ENCODE measurements at places on chromosomes 1 and 21.

GRCh38 chr1:245752561-245752960 is 597.8 kb downstream of the KIF26B start:
- DNase-seq: no peak

DNA sequence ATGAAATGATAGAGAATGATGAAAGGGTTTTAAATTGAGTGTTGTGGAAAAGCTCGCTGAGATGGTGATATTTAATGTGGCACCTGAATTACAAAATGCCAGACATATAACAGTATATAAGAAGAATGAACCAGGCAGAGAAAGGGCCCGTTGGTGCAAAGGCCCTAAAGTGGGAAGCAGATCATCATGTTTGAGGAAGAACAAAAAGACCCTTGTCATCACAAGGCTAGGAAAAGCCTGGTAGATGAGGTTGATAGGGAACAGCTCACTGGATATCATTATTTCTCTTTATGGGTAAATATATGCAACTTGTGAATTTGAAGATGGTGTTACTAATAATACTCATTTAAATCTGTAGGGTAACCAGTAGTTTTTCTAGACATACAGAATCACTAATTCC is 11.0 kb downstream of the RAP1A start:
- DNase-seq: no peak

DNA sequence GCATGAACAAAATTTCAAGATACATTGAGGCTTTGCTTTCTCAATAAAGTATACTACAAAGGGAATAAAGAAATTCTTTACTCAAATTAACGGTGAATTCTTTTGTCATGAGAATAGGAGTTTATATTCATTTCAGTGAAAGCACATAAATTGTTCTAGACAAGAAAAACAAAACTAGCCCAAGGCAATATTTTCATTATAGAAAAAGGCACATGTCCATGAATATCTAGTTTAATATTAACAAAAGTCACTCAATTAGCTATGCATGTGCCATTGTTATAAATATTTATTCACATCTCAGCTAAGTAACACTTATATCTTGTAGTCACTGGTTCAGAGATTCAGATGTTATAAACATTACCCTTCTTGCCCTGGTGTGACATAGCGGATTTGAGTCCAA is 369.3 kb downstream of the GPATCH2 start:
- no peak for DNase-seq

- DNase-seq: no peak
Measured at GRCh38 chr1:183689762-183690204, 36.7 kb upstream of the APOBEC4 start.

- no peak for DNase-seq
Measured at GRCh38 chr1:185486346-185486745, 169.3 kb upstream of the IVNS1ABP start.

- no peak for DNase-seq
Measured at GRCh38 chr1:235726557-235726956, 77.0 kb upstream of the GNG4 start.

DNA sequence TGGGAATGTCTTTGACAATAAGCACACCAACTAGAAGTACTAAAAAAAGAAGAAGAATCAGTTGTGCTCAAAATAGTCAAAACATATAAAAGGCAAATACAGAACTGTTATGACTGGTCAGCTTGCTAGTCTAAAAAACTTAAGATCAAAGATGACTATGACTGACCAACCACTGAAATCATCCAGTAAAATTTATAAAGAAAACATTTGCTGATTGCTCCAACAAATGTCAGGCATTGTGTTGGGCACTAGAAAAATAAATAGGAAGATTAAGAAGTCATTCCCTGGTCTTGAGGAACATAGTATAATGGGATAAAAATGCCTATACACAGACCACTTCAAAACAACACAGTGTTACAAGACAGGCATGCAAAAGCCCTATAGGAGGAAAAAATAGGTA is 9.3 kb upstream of the ANGPTL3 start:
- no peak for DNase-seq

GRCh38 chr1:226549094-226549936 is 751 bp downstream of the STUM start:
- DNase-seq: no peak

DNA sequence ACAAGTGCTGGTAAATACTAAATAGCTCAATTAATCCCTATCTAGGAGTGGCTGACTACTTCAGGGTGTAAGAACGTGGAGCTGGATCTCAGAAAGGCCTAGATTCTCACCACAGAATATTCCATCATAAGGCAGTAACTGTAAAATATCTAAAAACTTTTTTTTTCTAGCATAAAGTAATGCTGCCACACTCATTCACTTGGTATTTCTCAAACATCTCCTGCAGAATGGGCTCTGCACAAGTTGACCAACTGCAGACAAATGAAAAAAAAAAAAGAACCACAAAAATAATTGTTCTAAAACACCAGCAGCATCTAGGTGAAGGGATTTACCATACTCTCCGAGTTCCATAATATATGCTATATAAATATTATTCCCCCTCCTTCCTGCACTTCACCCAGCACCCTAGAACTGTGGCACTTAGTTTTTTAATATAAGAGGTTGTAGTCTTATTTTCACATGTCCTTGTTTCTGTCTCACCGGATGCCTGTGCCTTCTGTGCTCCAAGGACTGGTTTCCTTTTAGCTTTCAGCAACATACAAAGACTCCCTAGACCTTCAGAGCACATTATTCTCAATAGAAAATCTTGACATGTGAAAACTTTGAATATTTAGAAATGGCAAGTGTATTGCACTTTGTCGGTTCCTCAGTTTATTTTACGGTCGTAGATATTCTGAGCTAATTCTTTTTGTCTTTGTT is 8.9 kb downstream of the VSIG8 start:
- no peak for DNase-seq

- DNase-seq: no peak
Measured at GRCh38 chr1:55931081-55931940, 648.1 kb downstream of the PLPP3 start.

GRCh38 chr1:64295561-64295960 is 92.1 kb downstream of the UBE2U start:
- DNase-seq: no peak

DNA sequence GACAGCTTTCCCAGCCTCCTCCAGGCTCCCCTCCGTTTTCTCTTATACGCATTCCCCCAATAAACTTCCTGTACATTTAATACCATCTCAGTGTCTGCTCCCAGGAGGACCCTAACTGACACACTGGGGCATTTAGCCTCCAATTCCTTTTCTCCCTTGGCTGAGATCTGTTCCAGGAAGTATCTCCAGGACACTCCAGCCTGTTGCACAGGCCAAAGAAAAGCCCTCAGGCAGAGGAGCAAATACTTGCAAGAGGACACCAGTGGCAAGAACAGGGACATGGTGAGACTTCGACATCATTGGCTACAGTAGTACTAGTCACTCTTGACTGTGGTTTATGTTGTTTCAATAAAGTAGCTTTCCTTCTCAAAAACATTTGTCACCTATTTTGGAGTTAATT is 4.7 kb upstream of the SYNJ1 start:
- no peak for DNase-seq

DNA sequence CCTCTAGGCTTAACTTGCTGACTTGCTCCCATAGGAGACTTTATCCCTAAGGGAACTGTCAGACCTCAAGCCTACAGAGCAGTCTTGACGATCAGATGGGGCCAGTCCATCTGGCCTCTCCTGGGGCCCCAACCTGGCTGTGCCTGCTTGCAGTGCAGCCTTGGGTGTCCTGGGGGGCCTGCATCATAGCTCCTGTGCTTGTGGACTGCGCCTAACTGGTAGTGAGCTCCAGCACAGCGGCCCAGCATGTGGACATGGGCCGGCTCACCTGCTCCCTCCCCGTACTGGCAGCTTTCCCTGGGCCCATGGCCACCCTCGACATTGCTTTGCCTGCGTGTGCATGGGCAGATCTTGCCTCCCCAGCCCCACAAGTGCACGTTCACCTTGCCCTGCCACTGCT is 76.1 kb downstream of the INTS7 start:
- no peak for DNase-seq

- DNase-seq: no peak
Measured at GRCh38 chr1:64195081-64195395, 8.4 kb upstream of the UBE2U start.

DNA sequence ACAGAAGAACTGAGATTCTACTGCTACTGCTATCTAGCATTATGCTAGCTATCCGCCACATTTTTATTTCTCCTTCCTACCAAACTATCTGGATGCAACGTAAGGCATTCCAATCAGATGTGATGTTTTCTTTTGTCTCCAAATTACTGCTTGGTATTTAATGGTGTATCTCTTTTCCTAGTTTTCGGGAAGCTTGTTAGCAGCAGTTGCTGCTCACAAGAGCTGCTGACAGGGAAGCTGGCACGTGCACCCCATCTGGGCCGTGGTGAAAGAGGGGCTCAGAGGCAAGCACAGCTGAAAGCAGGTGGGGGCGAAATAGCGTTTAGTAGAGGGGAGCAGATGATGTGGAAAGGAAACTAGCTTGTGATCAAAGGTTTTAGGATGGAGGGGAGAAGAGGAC is 57.3 kb downstream of the JAK1 start:
- no peak for DNase-seq

DNA sequence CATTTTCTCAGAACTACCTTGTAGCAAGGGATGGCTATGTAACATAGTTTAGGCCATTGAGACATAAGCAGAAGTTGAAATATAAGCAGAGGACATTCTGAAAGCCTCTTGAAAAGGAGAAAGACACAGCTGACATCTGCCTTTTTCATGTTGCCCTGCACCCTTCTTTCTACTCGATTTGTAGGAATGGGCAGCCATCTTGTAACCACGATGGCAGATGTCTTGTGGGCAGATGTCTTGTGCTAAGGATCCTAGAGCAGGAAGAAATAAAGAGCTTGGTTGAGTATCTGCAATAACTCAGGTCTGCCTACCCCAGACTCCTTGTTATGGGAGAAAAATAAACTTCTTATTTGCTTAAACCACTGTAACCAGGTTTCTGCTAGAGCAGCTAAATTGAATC is 351.0 kb downstream of the PDE4B start:
- no peak for DNase-seq

DNA sequence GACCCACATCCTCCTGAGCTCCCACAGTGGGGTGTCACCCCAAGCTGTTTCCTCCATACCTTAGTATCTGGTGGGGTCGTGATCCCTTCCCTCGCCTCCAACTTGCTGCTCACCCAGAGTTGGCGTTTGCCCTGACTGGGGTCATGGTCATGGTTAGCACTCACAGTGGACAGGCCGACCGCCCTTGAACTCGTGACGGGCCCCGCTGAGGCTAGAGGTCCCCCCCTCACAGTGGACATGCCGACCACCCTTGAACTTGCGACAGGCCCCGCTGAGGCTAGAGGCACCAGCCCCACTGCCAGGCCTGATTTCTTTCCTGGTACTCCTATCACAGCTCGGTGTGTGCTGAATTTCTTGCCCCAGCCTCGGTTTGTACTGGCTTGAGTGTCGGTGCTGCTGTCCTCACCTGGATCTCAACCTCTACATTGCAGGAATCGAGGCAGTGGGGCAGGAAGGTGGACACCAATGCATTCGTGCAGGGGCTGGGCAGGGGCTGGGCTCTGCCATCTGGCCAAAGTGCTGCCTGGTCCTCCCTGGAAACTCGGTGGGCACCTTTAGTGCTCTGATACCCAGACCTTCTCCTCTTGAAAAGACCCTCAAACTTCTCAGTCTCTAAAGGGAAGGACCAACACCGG is 37.5 kb upstream of the AJAP1 start:
- no peak for DNase-seq

DNA sequence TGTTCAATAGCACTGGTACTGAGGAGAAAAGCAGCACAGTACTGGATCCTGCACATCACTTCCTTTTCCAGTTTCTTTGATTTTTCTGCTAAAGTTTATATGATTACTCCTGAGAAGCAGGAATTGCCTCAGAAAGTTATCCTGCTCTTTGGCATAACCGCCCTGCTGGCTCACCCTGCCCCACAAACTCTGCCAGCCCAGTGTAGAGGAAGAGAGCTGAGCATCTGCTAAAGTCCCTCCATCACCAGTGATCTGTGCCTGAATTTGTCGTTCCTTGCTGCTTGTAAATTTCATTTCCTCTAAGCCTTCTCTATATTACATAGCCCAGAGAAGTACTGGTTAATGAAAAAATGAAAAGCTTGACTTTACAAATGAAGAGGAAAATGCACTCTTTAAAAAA is 87.0 kb upstream of the C1orf21 start:
- no peak for DNase-seq

Data from CD4-positive, alpha-beta T cell treated with Interleukin-15 for 1 hour (primary cell).